Spleen (tissue), 13 donors: ENCODE measurements at places on chromosomes 1 and 21. TPM values are rescaled to one million over a fixed set of nuclear protein-coding genes. Genes with fewer than 3 reads are reported as not detected.
A peak's percentile ranks its signal among the peaks of the same experiment; 100 is the strongest.

VPS72 gene
- total RNA-seq = 28.7 TPM

GRCh38 chr1:160821627-160822026, 25.7 kb downstream of the LY9 start:
- no peak for DNase-seq

DNA sequence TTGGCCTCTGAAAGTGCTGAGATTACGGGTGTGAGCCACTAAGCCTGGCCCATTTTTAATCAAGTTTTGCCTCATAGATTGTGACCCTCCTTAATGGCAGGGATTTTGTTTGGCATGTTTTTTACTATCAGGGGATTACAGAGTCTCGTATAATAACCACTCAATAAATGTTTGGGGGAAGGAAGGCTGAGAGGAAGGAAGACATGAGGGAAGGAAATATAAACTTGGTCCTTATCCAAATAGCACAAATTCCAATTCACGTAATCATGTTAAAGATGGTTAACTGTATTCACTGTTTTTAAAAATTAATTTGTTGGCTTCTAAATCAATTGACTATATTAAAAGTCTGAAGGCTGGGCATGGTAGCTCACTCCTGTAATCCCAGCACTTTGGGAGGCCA, 30.9 kb upstream of the SERTAD4 start:
- no peak for DNase-seq

DNA sequence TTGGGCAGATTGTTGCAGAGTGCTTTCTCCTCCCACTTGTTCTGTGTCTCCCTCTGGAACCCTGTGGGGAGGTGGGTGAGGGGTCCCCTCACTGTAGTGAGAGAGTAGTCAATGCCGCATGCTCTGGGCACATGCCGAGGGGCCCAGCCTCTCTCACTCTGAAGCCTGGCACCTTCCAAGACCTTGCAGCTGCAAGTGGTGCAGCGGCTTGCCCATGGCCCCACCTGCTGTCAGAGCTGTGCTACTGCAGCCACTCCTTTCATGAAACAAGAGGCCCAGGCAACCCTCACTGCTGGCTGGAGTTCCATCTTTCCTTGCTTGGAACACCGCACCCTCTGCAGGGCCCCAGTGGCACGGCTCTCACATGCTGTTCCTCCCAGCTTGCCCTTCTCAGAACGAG, 58.4 kb upstream of the COL6A1 start:
- peak; percentile 89 for DNase-seq

GRCh38 chr1:211483896-211484612, 7.9 kb downstream of the RD3 start:
- peak; percentile 41 for DNase-seq
